GM23338 (cell line): ENCODE measurements at places on chromosomes 4 and X. TPM values are rescaled to one million over a fixed set of nuclear protein-coding genes. Genes with fewer than 3 reads are reported as not detected.

DNA sequence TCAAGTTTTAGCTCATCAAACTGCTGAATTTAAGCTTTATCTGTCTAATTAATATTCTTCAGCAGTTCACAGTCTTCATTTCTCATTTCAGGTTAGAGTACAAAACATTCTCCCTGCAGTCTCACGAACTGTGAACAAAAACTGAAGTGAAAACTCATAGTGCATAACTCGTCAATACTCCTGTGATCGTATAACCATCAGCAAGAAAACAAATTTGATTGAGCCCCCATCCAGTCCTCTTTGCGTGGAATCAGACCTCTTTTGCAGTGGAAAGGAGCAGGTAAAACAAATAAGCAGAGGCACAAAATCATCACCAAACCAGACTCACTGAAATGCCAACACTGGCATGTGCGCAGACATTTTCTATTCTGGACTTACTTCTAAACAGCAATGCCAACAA, 12.7 kb downstream of the ADAM29 start:
- no peak for DNase-seq

GRCh38 chr4:26749867-26750266, 110.8 kb upstream of the STIM2 start:
- no peak for DNase-seq

DNA sequence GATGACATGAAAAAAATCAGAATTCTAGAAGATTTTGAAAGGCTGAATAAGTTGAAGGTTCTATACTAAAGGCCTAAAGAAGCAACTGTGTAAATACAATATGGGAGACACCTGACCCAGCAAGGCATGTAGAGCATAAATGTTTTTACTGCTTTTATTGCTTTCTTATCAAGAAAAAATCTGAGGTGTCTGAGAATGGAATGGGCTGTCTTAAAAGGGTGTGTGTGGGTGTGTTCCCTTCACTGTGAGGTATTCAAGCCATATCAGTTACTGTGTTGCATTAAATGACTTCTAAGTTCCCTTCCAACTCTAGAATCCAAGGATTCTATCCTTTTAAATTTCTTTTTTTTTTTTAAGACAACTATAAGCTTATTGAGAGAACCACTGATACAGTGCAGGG, 15.7 kb downstream of the ATP8A1 start:
- DNase-seq: no peak

RAB40A gene
- polyA plus RNA-seq: 1.1 and 2.0 TPM in 2 replicates

DNA sequence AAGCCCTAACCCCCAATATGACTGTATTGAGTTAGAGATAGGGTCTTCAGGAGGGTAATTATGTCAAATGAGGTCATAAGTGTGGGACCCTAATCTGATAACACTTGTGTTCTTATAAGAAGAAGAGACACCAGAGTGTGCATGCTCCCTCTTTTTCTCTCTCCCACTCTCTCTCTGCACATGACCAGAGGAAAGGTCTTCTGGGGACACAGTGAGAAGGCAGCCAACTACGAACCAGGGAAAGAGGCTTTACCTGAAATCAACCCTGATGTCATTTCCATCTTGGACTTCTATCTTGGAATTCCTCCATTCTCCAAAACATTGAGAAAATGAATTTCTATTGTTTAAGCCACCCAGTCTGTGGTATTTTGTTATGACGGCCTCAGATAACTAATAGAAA, 97.2 kb upstream of the MAD2L1 start:
- no peak for DNase-seq

DNA sequence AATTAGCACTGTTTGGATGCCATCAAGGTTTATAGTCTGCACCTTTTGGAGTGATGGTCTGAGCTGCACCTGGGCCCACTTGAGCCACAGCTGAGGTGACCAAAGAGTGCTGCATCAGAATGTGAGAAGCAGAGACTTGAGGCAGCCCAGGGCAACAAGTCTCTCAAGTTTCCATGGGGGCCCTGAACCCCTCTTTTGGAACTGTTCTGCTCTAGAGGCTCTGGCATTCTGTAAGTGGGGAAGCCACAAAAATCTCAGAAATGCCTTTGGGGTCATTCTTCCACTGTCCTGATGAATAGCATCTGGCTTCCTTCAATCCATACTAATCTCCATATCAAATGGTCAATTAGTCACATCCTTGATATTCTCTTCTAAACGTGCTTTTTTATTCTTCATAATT, 298.4 kb upstream of the MAOA start:
- no peak for DNase-seq

IL2 gene
- not detected in 2 replicates for polyA plus RNA-seq

DNA sequence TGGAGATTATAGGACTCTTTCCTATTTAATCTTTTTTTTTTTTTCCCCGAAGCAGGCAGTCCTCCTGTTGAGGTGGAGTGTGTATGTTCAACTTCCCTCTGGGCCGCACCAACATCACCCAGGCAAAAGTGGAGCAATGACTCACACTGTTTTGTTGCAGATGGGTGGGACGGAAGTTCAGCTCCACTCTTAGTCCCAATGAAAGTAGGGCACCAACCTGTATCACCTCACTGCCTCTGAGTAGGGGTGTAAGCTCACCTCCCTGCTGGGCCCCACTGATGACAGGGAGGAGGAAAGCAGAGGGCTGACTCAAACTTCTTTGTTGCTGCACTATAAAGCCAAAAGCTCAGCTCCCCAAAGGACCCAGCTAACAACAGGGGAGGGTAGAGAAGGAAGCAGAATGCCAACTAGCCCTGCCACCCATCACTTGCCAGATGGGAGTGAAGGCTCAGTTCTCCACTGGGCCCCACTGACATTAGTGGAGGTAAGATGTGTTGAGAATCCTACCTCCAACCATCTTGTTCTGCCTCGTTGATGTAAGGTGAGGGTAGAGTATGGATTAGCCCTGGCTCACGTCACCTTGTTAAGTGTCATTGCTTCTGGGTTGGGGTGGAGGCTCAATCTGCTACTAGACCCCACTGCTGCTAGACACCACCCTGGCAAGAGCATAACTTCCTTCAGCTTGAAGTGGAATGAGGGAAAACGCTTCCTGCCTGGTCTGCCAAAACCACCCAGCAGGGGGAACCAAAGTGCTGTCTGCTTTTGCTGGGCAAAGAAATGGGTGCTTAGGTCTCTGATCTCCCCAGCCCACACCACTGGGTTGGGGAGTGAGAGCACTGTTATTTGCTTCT, 14.1 kb downstream of the RPS6KA3 start:
- DNase-seq: peak; percentile 66

- DNase-seq: no peak
These were observed 10.8 kb upstream of the SFRP2 start for GRCh38 chr4:153799694-153800074.

FHDC1 gene
- polyA plus RNA-seq: 9.1 and 9.5 TPM in 2 replicates

DNA sequence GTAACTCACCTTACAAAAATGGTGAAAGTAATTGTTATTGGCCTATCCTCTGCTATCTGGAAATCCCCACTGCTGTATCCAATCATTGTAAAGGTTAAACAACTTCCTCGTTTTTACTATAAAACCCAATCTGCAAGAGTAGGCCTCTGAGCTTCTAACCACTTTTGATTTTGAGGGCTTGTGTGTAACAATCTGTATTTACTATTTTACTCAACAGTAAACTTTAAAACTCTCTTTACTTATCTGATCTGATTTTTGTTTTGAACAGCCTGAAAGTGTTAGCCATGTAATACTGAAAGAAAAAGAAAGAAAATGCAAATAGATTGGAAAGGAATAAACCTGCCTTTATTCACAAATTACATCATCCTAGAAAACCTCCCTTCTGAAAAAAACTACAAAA, 63.1 kb downstream of the SLC10A7 start:
- DNase-seq: no peak

- DNase-seq: no peak
These were observed 482.9 kb upstream of the TEX13C start for GRCh38 chrX:124836786-124837185.

GRCh38 chr4:73103799-73104503, 34.4 kb upstream of the COX18 start:
- DNase-seq: no peak

GLRB gene
- 1.1 and 1.3 TPM in 2 replicates for polyA plus RNA-seq

- DNase-seq: no peak
These were observed 57.0 kb downstream of the DCAF8L1 start for GRCh38 chrX:27924261-27924660.

- no peak for DNase-seq
These were observed 3.5 kb upstream of the EDNRA start for GRCh38 chr4:147477439-147477838.

DNA sequence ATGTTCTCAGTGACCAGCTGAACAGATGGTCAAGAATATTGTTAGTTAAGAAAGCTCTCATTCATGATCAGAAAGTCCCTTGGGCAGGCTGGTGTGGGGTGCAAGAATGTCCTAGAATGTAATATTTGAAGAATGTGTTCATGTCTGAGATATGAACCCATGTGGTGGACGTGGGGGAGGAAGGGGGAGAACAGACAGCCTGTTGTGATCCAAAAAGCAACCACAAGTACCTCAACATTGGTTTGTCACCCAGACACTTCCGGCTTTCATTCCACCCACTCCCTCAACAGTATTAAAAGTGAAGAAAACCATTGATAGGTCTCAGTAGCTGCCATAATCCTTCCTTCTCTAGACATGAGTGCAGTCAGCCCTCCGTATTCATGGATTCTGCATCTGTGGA, 82.2 kb downstream of the MAML3 start:
- no peak for DNase-seq

DNA sequence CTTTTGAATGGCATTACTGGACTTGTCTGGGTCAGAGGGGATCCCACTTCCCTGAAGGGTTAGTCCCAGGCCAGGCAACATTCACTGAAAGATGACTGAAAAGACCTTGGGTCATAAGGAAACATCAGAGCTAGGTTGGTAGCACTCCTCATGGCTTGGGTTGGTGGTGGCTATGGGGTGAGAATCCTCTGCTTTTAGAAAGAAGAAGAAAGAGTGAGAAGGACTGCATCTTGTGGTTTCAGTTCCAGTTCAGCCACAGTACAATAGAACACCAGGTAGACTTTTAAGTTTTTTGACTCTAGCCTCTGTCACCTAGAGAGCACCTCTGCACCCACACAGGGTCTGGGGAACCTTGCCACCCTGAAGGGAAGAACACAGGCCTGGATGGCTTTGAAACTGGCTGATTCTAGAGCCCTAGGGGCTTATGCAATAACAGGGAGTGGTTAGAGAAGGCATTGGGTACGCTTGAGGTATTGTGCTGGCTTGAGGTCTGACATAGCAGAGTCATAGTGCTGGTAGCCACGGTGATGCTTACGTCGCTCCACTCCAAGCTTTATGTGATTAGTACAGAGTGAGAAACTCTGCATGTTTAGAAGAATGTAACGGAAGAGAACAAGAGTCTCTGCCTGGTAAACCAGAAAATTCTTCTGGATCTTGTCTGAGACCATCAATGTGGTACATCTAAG, 36.5 kb downstream of the PRR32 start:
- DNase-seq: no peak

SLC38A5 gene
- polyA plus RNA-seq: 20.7 and 24.6 TPM in 2 replicates

GRCh38 chr4:145805490-145805889, 125.5 kb downstream of the C4orf51 start:
- DNase-seq: peak; percentile 79

GRCh38 chrX:136879001-136879687, 1.4 kb downstream of the RBMX start:
- DNase-seq: no peak

GRCh38 chrX:129980540-129981199, 1.8 kb upstream of the BCORL1 start:
- peak; percentile 58 for DNase-seq

DNA sequence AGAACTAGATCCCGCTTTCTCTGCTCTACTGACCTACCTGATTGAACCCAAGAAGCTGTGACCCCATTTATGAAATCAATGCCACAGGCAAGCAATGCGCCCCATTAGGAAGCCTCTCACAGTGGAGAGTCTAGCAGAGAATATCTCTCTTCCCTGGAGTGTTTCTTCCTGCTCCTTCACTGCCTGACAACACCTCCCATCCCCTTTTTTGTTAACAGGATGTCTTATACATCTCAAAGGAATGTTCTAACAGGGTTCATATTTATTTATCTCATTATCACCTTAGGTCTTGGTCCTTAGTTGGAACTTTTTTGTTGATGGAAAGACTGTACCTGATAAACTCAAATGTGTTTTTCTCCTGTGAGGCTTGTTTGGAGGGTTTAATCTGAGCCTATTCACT, 35.5 kb downstream of the SLIT2 start:
- no peak for DNase-seq

FDCSP gene
- polyA plus RNA-seq: not detected in 2 replicates

GRCh38 chr4:123995936-123996335, 599.3 kb downstream of the SPRY1 start:
- no peak for DNase-seq

ADGRG4 gene
- polyA plus RNA-seq: not detected in 2 replicates

INTU gene
- 9.8 and 10.3 TPM in 2 replicates for polyA plus RNA-seq

- DNase-seq: no peak
These were observed 83.7 kb downstream of the MGST2 start for GRCh38 chr4:139749338-139749737.

- DNase-seq: no peak
These were observed 99.1 kb downstream of the MAML3 start for GRCh38 chr4:140054861-140055260.

GPR34 gene
- 0.17 and 0.55 TPM in 2 replicates for polyA plus RNA-seq

- no peak for DNase-seq
These were observed 1470.8 kb upstream of the ADGRL3 start for GRCh38 chr4:59729321-59729720.

SYNPO2 gene
- 2.1 and 2.4 TPM in 2 replicates for polyA plus RNA-seq

DNA sequence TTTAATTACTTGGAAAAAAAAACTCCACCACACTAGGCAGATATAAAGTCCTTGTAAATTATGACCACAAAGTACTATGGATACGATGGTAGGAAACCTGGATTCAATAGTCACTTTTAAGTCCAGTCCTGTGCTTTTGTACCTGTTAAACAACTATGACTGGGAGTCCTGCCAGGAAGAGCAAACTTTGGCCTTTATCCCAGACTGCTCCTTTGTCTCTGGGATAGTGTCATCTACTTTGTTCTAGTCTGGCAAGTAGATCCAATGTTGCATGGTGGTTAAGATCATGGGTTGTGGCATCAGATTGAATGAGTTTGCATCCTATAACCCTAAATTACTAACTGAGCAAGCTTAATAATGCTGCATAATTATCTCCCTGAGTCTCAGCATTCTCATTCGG, 175.3 kb upstream of the FGF13 start:
- DNase-seq: no peak

DNA sequence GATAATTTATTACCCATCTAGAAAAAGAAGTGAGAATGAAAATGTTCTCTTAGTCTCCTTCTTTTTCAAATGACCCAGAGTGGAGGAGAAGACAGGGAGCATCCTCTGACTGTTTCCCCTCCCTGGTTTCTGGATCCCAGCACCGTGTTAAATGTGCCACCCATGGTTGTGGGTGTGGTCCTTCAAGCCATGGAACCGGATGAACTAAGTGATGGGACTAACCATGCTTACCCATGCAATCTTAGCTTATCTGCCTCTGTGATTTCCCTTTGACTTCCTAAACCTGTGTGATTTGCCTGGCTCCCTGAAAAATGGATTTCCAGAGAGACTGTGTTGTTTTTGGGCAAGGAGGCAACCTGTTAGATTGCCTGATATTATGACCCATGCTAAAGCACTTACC, 437.1 kb downstream of the MAGEB5 start:
- no peak for DNase-seq

GRCh38 chrX:66616944-66617343, 21.9 kb downstream of the EDA2R start:
- DNase-seq: no peak

HNRNPH2 gene
- polyA plus RNA-seq: 68.9 and 80.1 TPM in 2 replicates

GABRG1 gene
- 0.26 and 0.34 TPM in 2 replicates for polyA plus RNA-seq
